ENCODE measurements at places on chromosomes 2 and 18.

DNA sequence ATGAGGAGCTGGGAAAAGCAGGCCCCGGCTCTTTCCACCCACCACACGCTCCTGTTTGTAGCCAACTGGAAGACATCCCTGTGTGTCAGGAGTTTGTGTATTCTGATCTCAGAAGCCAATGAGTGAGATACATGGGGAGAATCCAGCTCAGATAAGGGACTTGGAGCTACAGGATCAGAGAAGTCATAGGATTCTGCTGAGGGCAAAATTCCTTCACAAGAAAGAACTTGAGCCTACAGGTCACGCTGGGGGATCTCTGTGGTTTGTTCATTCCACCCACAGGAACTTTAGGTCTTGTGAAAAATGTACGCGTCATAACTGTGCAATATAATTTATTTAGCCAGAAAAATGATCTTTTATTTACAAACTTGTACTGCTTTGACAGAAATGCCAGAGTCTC lies 80.1 kb upstream of the SMIM21 start:
- no peak for DNase-seq

DNA sequence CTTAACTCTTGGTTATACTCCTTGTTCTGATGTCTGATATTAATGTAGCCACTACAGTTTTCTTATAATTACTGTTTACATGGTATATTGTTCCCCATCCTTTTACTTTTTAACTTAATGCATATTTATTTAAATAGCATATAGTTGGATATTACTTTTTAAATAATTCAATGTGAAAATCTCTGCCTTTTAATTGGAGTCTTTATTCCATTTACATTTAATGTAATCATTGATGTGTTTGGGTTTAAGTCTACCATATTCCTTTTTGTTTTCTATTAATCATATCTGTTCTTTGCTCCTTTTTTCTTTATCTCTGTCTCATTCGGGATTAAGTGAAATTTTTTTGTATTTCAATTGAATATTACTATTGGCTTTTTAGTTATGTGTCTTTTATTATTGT lies 109.1 kb downstream of the MTX2 start:
- no peak for DNase-seq

GRCh38 chr2:17258861-17259260 lies 259.4 kb downstream of the RAD51AP2 start:
- no peak for DNase-seq

DNA sequence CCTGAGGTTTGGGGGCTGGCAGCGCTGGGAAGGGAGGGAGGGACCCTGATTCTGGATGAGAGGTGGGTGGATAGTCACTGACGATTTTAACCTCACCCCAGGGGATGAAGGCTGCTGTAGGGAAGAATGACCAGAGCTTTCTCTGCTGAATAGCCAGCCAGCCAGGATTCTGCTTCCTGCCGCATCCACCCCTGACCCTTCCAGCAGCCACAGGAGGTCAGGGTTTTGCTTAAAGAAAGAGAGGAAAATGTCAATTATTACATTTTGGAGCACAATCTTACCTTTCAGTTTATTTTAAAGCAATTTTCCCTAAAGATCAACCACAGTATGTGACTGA lies 217.7 kb downstream of the GBX2 start:
- no peak for DNase-seq

DNA sequence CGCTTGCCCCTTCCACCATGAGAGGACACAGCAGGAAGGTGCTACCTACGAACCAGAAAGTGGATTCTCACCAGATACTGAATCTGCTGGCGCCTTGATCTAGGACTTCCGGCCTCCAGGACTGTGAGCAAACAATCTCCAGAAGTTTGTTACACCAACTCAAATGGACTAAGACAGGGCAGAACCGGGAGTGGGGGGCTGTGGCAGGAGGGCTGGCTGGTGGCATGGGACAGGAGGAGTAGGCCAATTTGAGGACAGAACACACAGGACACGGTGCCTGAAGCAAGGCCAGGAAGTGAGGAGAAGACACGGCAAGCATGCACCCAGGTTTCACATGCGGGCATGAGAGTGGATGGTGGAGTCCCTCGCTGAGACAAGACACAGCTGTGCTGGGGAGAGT lies 40.1 kb downstream of the CRACDL start:
- no peak for DNase-seq

DNA sequence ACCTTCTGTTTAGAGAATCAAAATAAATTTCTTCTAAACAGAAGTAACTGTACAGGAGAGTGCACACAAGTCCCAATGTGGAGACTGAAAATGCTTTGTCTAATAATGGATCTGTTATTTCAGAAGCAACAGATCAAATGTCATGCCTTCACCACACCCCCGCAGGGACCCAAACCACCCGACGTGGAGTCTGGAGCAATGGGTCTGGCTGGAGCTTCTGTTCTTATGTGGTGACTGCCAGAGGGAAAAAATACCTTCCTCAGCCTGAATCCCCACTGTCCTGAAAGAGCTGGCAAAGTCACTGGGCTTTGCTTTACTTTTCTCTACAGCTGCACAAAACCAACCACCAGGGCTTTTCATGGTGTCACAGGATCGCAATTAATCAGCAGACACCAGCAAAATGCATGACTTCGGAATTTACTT lies 119.0 kb upstream of the ZFP36L2 start:
- DNase-seq, result no peak

DNA sequence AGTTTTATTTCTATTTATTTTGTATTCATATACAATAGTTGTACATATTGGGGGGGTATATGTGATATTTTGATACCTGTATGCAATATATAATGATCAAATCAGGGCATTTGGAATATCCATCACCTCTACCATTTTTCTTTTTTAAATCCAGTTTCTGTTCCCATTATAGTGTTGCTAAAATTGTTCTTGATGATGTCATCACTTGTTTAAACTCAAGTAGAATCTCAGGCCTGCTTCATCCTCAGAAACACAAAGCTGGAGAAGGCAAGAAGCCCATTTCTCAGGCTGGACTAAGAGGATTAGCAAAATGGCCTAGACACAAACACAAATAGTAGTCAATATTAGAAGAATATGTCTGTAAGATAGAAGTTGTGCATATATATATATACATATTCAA lies 747.1 kb upstream of the ACVR2A start:
- DNase-seq, result no peak
